ENCODE measurements at places on chromosomes 5 and 9. TPM values are rescaled to one million over a fixed set of nuclear protein-coding genes. Genes with fewer than 3 reads are reported as not detected.

The SHC3 gene
- polyA plus RNA-seq = 0.82 TPM

The CCIN gene
- 171 TPM for polyA plus RNA-seq

The TAF11L12 gene
- polyA plus RNA-seq = not detected

The TARS1 gene
- 51.1 TPM for polyA plus RNA-seq

The ANKRD18B gene
- polyA plus RNA-seq = 6.3 TPM

The MRPL50 gene
- polyA plus RNA-seq = 10.5 TPM

The CD74 gene
- 1,318 TPM for polyA plus RNA-seq

The DOK3 gene
- polyA plus RNA-seq = 10.4 TPM

The SH3TC2 gene
- 32.4 TPM for polyA plus RNA-seq

The FGF18 gene
- polyA plus RNA-seq = 1.6 TPM

The FOXD4L5 gene
- not detected for polyA plus RNA-seq

The DNAJA1 gene
- polyA plus RNA-seq = 256 TPM

DNA sequence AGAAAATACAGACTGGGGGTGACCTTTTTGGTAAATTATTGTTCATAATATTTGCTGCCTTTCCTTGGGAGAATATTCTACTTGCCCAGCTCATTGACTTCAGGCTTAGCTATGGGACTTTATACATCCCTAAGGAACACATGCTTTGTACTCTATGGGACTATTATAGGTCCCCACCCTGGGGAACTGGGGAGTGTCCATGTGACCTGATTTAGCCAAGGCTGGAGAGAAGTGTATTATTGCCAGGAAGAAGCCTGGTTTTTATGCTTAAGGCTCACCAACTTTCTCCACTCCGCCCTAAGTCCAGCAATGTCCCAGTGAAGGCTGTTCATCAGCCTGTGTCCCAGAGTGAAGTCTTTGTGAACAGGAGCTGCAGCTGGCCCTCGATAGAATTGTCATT is 16.6 kb upstream of the DRD1 start:
- no peaks in the 10 kb centered on the region for H3K4me1 ChIP-seq
- H3K27ac ChIP-seq = no peak overlapping the region
- no peak for DNase-seq
- H3K4me3 ChIP-seq = no peak overlapping the region
- no peaks in the 10 kb centered on the region for H3K36me3 ChIP-seq

- no peak for DNase-seq
- H3K4me1 ChIP-seq = no peaks in the 10 kb centered on the region
- no peaks in the 10 kb centered on the region for H3K36me3 ChIP-seq
- H3K27me3 ChIP-seq = no peaks in the 10 kb centered on the region
Measured at GRCh38 chr9:134916161-134916665, 1.5 kb downstream of the FCN1 start.

DNA sequence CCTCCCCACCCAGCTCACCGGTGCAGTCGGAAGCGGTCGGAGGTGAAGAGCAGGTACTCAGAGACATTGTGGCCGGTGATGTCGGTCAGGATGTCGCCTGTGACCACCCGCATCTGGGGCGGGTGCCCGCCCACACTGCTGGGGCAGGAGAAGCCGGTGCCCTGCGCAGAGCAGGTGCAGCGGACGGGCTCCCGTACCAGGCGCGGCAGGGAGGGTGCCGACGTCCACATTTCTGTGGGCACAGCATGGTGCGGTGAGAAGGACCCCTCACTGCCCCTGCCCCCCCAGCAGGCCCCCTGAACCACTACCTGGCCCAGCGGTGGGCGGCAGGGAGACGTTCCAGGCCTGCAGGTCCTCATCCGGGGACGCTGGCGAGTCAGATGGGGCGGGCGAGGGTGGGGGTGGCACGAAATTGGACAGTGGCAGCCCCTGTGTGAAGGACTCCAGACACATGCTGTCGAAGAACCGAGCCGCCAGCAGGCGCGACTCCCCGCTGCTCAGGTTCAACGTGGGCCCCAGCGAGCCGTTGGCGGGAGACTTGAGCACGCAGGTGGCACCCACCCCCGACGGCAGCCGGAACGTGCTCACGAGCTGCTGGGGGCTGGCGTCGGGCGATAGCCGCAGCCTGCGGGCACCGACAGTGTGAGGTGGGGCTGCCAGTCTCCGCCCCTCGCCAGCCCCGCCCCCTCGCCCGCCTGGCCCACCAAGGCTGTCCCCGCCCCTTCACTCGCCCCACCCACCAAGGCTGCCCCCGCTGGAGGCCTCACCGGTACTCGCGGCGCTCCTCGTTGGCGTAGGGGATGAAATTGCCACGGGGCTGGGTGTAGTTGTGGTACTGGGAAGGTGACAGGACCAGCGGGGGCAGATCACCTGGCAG is 15.1 kb downstream of the ABCA2 start:
- H3K36me3 ChIP-seq = no peaks in the 10 kb centered on the region
- peaks cover 2% of the 10 kb centered on the region for H3K4me1 ChIP-seq
- no peak overlapping the region for H3K27ac ChIP-seq
- H3K27me3 ChIP-seq = no peaks in the 10 kb centered on the region

GRCh38 chr5:112159435-112159834 is 259.6 kb downstream of the EPB41L4A start:
- no peaks in the 10 kb centered on the region for H3K27me3 ChIP-seq
- H3K4me1 ChIP-seq = peaks cover 9% of the 10 kb centered on the region

DNA sequence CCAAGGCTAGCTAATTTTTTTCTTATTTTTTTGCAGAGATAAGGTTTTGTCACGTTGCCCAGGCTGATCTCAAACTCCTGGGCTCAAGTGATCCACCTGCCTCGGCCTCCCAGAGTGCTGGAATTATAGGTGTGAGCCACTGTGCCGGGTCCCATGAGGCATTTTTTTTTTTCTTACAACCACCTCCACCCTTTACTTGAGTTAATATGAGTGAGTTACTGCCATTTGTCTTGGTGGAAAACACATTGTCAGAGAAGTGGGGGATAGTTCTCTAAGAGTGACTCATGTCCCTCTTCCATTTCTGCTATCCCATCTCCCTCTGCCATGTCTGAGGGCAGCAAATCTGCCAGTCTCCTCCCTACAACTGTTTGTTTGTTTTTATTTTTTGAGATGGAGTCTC is 163.4 kb upstream of the CLINT1 start:
- H3K27ac ChIP-seq = no peak overlapping the region
- no peaks in the 10 kb centered on the region for H3K27me3 ChIP-seq
- no peaks in the 10 kb centered on the region for H3K4me1 ChIP-seq
- H3K4me3 ChIP-seq = no peak overlapping the region
- no peaks in the 10 kb centered on the region for H3K36me3 ChIP-seq

DNA sequence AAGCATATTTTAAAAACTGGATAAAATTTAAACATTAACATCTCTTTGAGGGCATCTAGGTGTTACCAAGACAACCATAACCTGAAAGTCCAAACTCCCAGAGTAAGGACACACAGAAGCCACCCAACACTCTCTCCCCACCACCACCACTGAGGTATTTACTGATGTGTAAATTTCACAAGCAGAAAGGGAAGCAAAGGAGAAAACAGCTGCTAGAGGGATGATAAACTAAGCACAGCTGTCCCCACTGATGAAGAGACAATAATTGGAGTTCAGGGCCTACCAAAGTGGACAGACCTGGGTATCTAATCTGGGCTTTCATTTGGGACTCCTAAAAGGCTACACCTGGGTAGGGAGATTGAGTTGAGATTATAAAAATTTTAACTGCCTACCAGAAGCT is 63.6 kb downstream of the FRMD3 start:
- no peak overlapping the region for H3K4me3 ChIP-seq
- H3K27ac ChIP-seq = no peak overlapping the region
- H3K36me3 ChIP-seq = no peaks in the 10 kb centered on the region
- no peaks in the 10 kb centered on the region for H3K4me1 ChIP-seq
- DNase-seq = no peak

DNA sequence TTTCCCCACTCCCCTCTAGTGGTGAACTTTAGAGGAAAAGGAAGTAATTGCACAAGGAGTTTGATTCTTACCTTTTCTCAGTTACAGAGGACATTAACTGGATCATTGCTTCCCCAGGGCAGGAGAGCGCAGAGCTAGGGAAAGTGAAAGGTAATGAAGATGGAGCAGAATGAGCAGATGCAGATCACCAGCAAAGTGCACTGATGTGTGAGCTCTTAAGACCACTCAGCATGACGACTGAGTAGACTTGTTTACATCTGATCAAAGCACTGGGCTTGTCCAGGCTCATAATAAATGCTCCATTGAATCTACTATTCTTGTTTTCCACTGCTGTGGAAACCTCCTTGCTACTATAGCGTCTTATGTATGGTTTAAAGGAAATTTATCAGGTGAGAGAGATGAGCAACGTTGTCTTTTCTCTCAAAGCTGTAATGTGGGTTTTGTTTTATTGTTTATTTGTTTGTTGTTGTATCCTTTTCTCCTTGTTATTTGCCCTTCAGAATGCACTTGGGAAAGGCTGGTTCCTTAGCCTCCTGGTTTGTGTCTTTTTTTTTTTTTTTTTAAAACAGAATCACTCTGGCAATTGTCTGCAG is 25.3 kb downstream of the SLC22A5 start:
- no peaks in the 10 kb centered on the region for H3K36me3 ChIP-seq
- no peak for DNase-seq
- H3K27me3 ChIP-seq = no peaks in the 10 kb centered on the region
- H3K27ac ChIP-seq = no peak overlapping the region

GRCh38 chr9:104388071-104388470 is 116.0 kb upstream of the OR13F1 start:
- H3K4me1 ChIP-seq = no peaks in the 10 kb centered on the region
- H3K4me3 ChIP-seq = no peak overlapping the region
- H3K27ac ChIP-seq = no peak overlapping the region
- no peak for DNase-seq

- no peak overlapping the region for H3K4me3 ChIP-seq
- H3K27ac ChIP-seq = no peak overlapping the region
Measured at GRCh38 chr5:75616971-75617621, 5.8 kb downstream of the ANKDD1B start.

GRCh38 chr5:128378196-128378595 is 159.8 kb downstream of the FBN2 start:
- DNase-seq = no peak
- no peaks in the 10 kb centered on the region for H3K27me3 ChIP-seq
- H3K4me1 ChIP-seq = no peaks in the 10 kb centered on the region
- no peak overlapping the region for H3K4me3 ChIP-seq
- H3K27ac ChIP-seq = no peak overlapping the region

DNA sequence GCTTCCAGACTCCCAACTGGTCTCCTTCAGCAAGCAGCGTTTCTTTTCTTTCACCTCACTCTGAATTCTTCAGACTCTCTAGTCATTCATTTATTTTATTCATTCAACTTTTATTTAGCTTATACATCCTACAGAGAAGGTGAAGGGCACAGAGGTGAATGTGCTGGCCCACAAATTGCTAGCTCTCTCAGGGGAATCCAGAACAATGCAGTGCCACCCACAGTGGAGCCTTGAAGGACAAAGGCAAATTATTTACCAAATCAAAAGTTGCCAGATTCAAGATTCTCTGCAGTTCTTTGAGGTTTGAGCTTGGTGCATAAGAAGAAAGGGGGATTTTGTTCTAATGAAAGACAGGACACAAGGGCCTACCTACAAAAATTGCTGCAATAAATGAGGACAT is 29.7 kb downstream of the GRIA1 start:
- no peaks in the 10 kb centered on the region for H3K4me1 ChIP-seq
- DNase-seq = no peak
- H3K27me3 ChIP-seq = no peaks in the 10 kb centered on the region
- H3K27ac ChIP-seq = no peak overlapping the region

DNA sequence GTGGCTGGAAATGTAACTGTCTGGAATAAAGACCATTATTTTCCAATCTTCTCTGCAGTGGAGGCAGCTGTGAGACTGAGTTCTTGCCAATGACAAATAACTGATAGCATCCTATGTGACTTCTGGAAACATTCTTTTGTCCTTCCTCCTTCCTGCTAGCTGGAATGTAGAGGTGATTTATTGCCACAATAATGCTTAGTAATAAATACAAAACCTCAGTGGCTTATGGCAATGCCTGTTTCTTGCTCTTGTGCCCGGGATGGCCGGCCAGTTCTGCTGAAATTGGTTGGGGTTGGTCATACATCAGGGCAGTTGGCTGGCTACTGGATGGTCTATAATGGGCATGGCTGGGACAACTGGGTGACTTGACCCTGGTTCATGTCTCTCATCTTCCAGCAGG is 12.2 kb upstream of the TEX48 start:
- DNase-seq = no peak
- H3K4me1 ChIP-seq = no peaks in the 10 kb centered on the region

- H3K4me3 ChIP-seq = no peak overlapping the region
- DNase-seq = peak; percentile 62
- no peaks in the 10 kb centered on the region for H3K36me3 ChIP-seq
- no peaks in the 10 kb centered on the region for H3K4me1 ChIP-seq
- no peaks in the 10 kb centered on the region for H3K27me3 ChIP-seq
Measured at GRCh38 chr9:111572950-111573604, 26.4 kb downstream of the PTGR1 start.

GRCh38 chr5:160281275-160281674 is 31.1 kb downstream of the CCNJL start:
- no peak overlapping the region for H3K4me3 ChIP-seq
- H3K4me1 ChIP-seq = peaks cover 9% of the 10 kb centered on the region
- DNase-seq = no peak
- H3K27me3 ChIP-seq = no peaks in the 10 kb centered on the region

GRCh38 chr5:120895660-120896059 is 431.6 kb downstream of the PRR16 start:
- no peak for DNase-seq
- H3K4me1 ChIP-seq = no peaks in the 10 kb centered on the region
- H3K27me3 ChIP-seq = no peaks in the 10 kb centered on the region
- H3K27ac ChIP-seq = no peak overlapping the region
- H3K36me3 ChIP-seq = no peaks in the 10 kb centered on the region

- DNase-seq = peak; percentile 32
- H3K27ac ChIP-seq = no peak overlapping the region
- H3K4me1 ChIP-seq = no peaks in the 10 kb centered on the region
- H3K36me3 ChIP-seq = no peaks in the 10 kb centered on the region
- H3K4me3 ChIP-seq = no peak overlapping the region
Measured at GRCh38 chr9:124220946-124221451, 36.8 kb upstream of the NEK6 start.

GRCh38 chr5:41893074-41893851 is 10.9 kb upstream of the RIMOC1 start:
- H3K36me3 ChIP-seq = no peaks in the 10 kb centered on the region
- H3K4me3 ChIP-seq = no peak overlapping the region
- DNase-seq = no peak
- no peaks in the 10 kb centered on the region for H3K4me1 ChIP-seq

- H3K4me3 ChIP-seq = no peak overlapping the region
- no peaks in the 10 kb centered on the region for H3K4me1 ChIP-seq
- no peak overlapping the region for H3K27ac ChIP-seq
- H3K27me3 ChIP-seq = no peaks in the 10 kb centered on the region
- no peaks in the 10 kb centered on the region for H3K36me3 ChIP-seq
Measured at GRCh38 chr5:120624021-120624563, 160.0 kb downstream of the PRR16 start.

GRCh38 chr9:5895782-5896181 is 5.1 kb downstream of the MLANA start:
- no peak overlapping the region for H3K4me3 ChIP-seq
- DNase-seq = no peak
- H3K4me1 ChIP-seq = no peaks in the 10 kb centered on the region
- H3K27ac ChIP-seq = no peak overlapping the region
- no peaks in the 10 kb centered on the region for H3K27me3 ChIP-seq
- no peaks in the 10 kb centered on the region for H3K36me3 ChIP-seq

Measured in testis (tissue), 5 donors.